GM03348 (cell line): ENCODE measurements at places on chromosomes 7 and 10.

- no peak for DNase-seq
These were observed 98.2 kb downstream of the PRTFDC1 start for GRCh38 chr10:24854256-24854655.

- no peak for DNase-seq
These were observed 231.5 kb downstream of the STK31 start for GRCh38 chr7:23941551-23941950.

DNA sequence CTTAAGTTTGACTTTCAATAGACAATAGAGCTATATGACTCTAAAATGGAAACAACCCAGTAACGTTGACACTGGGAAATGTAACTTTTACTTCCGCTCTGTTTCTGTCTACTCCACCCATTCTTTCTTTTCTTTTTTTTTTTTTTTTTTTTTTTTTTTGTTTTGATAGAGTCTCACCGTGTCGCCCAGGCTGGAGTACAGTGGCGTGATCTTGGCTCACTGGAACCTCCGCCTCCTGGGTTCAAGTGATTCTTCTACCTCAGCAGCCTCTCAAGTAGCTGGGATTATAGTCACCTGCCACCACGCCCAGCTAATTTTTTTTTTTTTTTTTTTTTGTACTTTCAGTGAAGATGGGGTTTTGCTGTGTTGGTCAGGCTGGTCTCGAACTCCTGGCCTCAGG, 13.9 kb downstream of the PRSS2 start:
- DNase-seq = no peak

DNA sequence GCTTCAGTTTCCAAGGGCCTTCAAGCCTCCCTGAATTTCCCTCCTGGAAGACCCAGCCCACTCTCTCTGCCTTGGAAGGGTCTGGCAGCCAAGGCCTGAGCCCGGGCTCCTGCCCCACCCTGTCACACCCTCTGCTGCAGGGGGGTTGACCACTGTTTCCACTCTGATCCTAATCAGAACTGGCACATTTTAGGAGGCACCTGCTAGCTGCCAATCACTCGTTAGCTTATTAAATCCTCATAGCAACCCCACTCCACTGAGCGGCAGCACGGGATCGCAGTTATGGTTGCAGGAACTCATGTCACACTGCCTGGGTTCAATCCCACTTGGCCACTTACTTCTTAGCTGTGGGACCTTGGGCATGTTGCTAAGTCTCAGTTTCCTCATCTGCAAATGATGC, 12.9 kb downstream of the HSPB1 start:
- no peak for DNase-seq

DNA sequence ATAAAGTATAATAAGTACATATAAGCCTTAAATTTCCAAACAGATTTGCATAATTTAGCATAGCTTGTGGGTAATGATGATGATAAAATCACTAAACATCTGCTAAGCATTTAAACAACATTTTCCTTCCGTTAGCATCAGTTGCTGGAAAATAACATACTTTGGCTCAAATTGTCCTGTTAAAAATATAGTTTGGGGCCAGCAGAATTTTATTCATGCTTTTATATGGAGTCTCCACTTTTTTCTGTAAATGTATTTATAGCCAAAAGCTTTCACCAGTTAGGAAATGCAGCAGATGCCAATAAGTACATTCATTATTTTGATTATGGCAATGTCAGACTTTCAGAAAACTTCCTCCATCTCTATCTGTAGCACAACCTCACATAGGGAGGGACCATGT, 107.2 kb downstream of the CNTNAP2 start:
- no peak for DNase-seq

DNA sequence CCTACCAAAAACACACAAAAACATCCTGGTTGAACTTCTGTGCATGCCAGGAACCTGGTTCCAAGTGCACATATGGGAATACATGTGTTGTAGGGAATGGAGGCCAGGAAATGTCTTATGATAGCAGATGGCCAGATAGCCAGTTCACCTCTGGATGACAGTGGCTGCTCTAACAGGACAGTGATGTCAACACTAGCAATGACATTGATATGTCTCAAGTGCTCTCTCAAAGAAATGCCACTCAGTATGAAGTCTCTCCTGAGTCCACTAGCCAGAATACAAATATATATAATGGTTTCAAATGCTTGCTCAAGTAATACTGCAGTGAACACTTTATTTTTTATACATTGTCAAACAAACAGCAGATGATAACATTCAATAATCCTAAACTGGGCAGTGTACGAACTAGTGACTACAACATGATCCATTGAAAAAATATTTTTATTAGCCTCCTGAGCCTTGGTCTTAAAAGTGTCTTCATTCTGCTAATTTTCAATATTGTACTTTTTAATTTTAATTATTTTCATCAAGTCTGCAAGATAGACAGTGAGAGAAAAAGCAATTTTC, 26.0 kb upstream of the PCDH15 start:
- no peak for DNase-seq

GRCh38 chr10:97768322-97769315, 3.2 kb downstream of the SFRP5 start:
- no peak for DNase-seq

- no peak for DNase-seq
These were observed 56.5 kb upstream of the AGMO start for GRCh38 chr7:15618275-15618674.

GRCh38 chr10:13787015-13787421, 200.3 kb downstream of the PRPF18 start:
- DNase-seq = no peak

DNA sequence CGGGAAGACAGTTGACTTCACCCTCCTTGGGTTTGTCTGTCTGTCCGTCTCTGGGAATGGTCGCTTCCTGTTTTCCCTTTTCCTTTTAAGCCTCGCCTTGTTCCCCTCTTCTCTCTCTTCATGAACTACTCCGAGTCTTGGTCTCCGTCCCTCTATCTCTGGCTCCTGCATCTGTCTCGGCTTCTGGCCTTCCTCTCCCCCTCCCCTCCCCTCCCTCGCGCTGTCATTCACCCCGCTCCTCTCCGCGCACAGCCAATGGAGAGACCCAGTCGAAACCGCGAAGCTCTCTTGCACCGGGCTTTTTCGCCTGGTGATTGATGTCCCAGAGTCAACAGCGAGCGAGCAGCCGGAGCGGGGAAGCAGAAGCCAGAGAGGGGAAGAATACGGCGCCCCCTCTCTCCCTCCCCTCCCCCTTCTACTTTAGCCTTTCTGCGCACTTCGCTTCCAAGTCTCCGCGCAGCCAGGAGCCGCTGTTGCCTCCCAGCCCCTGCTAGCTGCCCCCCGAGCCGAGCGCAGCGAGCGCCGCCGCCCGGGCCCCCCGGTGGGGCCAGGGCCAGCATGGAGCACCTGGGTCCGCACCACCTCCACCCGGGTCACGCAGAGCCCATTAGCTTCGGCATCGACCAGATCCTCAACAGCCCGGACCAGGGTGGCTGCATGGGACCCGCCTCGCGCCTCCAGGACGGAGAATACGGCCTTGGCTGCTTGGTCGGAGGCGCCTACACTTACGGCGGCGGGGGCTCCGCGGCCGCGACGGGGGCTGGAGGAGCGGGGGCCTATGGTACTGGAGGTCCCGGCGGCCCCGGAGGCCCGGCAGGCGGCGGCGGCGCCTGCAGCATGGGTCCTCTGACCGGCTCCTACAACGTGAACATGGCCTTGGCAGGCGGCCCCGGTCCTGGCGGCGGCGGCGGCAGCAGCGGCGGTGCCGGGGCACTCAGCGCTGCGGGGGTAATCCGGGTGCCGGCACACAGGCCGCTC, at the start of gene TLX1:
TLX1 (plus strand) TSS at position 317 of the 978 bp plus-strand sequence; CDS start at position 559, 242 bp downstream.
- no peak for DNase-seq

- no peak for DNase-seq
These were observed 46.5 kb downstream of the ABLIM1 start for GRCh38 chr10:114611617-114612016.

DNA sequence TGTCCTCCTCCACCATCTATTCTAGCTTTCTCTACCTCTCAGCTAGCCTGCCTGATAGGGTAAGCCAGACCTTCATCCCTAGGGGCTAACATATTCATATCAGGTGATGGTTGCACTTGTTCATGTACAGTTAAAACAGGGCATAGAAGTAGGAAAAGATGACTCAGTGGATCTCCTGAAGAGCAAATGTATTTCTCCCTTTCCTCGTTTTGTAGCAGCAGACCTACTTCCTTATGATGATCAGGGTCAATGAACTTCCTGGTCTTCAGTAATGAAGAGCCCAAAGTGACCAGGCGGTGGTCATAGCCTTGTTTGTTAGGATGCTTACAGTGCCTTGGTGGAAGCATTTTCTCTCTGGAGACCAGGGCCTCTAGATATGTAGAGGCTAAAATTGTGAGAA, 6.3 kb downstream of the LIPJ start:
- no peak for DNase-seq

DNA sequence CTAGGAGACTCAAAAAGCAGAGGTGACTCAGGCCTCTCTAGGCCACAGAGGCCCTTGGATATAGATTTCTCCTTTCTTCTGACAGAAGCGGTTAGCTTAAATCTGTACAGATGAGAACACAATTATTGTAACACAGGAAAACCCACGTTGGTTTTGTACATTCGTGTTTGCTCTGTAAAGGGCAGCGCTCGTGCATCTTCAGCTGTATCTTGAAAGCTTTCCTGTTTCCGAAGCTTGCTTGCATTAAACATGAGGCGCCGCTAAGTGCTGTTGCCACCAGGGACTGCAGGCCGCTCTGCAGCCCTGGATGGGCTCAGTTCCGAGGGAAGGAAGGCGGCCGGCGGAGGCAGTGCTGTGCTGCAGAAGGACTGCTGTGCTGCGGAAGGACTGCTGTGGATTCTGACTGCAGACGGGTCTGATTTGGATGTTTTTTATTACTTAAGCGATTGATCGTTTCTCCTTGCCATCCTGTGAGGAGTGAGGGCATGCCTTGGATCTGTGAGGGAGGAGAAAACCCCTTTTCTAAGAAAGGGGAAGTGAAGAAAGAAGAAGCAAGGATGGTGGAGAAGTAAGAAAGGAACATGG, 53.3 kb downstream of the FHIP2A start:
- DNase-seq = no peak

DNA sequence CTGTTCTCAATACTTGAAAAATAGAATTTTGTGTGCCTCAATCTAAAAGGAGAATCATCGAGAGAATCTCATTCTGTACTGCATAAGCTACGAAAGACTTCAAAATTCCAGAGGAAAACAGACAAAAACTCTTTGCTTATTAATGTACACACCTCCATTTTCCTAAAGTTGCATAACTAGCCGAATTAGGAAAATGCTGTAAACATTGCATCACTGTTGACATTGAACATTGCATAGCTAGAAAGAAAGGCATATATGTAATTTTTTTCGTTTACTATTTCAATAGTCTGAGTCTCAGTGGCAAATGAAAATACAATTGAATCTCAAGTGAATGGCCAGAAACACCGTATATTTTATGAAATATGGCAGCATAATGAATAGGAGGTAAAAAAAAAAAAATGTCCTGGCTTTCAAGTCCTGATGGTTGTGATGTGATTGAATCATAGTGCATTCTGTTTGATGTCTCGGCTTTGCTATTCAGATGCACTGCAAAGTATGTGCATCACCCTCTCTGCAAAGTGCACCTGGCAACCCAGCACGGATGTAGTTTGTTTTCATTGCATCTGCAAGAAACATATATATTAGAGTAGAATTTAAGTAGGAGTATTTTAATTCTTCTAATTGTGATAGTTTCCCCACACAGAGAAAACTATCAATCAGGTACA, 196.7 kb downstream of the VTI1A start:
- no peak for DNase-seq

- DNase-seq = peak; percentile 46
These were observed 33.3 kb upstream of the ARMS2 start for GRCh38 chr10:122421054-122421625.

DNA sequence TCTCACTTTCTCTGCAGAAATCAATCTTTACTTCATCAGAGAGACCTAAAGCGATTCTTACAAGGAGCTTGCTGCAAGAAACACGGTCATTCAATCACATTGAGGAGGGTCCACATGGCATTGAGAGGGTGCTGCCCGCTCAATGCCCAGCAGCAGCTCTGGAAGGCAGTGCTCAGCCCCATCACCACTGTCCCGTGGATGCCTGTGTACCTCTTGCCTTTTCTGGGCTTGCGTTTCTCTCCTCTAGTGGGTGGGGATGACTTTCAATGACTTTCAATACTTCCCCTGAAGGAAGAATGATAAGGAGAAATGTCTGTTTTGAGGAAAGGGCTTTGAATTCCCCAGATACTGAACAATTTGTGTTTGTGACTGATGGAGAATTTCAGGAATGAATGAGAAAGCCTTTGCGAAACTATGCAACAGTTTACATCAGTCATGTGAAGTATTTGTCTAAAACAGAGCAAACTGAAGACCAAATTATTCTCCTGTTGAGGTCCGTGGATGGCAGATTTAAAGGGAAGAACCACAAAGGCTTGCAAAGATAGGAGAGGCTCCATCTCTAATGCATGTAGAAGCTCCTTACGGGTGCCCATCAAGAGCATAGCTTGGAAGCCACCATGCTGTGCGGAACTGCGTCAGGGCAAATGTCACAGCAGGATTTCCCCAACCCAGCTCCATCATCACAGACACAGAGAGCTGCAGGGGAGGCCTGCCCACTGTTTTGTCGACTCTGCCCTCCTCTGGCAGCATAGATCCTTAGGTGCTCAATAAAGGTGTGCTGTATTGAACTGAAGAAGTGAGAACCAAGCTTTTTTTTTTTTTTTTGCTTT, 6.6 kb upstream of the ZNF22 start:
- peak; percentile 39 for DNase-seq

GRCh38 chr7:80816806-80817205, 102.0 kb downstream of the SEMA3C start:
- DNase-seq = no peak

GRCh38 chr7:135573541-135573940, 15.8 kb downstream of the NUP205 start:
- no peak for DNase-seq

- no peak for DNase-seq
These were observed 164.9 kb upstream of the AGR3 start for GRCh38 chr7:17046666-17047065.

DNA sequence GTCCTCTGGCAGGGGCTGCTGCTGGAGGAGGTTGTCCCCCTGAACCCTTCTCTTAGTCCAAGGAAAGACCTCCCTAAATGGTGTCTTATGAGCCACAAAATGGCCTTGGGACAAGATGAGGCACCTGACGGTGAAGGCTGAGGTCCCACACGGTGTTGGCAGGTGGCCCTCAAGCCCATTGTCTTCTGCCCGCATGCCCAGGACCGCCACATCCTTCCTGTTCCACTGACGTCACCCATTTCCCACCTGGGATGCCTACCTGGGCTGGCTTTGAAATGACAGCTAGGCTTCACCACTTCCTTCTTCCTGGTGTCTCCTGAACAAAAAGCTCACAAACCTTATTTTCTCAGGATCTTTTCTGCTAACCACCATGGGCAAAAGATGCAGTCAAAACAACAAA, 2.1 kb upstream of the DMBT1 start:
- DNase-seq = no peak

GRCh38 chr10:108496106-108496505, 1331.6 kb upstream of the SORCS1 start:
- peak; percentile 44 for DNase-seq

- no peak for DNase-seq
These were observed 17.8 kb downstream of the LYZL1 start for GRCh38 chr10:29306688-29307087.

GRCh38 chr7:149292462-149292823, 30.4 kb downstream of the ZNF783 start:
- no peak for DNase-seq
